Type B pancreatic cell (in vitro differentiated cells): ENCODE measurements at places on chromosomes 2 and 18. TPM values are rescaled to one million over a fixed set of nuclear protein-coding genes. Genes with fewer than 3 reads are reported as not detected.

LAMA3 gene
- total RNA-seq, result 9.4 and 15.3 TPM in 2 replicates

FSHR gene
- total RNA-seq, result not detected in 2 replicates

KATNAL2 gene
- 1.9 and 8.6 TPM in 2 replicates for total RNA-seq

CHST10 gene
- total RNA-seq, result 7.2 and 26.9 TPM in 2 replicates

GYPC gene
- 13.3 and 45.5 TPM in 2 replicates for total RNA-seq

MYCN gene
- total RNA-seq, result 24.6 and 68.3 TPM in 2 replicates

MAP3K19 gene
- 0.24 and 1.1 TPM in 2 replicates for total RNA-seq

ACVR1C gene
- total RNA-seq, result 17.1 and 27.9 TPM in 2 replicates

GRCh38 chr2:240432820-240433801 is 2.4 kb upstream of the GPC1 start:
- DNase-seq, result peak; percentile 67
- H3K27me3 ChIP-seq, result peaks cover 6% of the 10 kb centered on the region
- peak overlapping the region; percentile 66 for H3K27ac ChIP-seq

- H3K4me3 ChIP-seq, result no peak overlapping the region
- no peaks in the 10 kb centered on the region for H3K36me3 ChIP-seq
- H3K4me1 ChIP-seq, result peaks cover 42% of the 10 kb centered on the region
- no peaks in the 10 kb centered on the region for H3K27me3 ChIP-seq
Observed at GRCh38 chr2:239222312-239222660, 178.5 kb downstream of the HDAC4 start.

DNA sequence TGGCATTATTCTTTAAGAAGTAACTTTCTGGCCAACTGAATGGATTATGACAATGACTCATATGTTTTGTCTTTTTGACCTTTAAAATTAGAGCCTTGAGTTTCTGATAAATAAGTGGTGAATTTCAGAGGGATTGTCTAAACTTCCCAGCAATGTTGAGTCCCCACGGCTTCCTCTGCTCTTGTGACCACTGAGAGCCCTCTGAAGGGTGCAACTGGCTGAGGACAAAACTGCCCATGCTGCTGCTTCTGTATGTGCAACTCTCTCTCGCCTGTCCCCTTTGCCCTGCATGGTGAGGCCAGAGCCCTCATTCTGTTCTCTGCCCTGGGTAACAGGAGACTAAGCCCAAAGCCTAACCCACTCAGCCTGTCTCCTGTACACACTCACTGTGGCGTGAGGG is 52.7 kb upstream of the SLC14A1 start:
- DNase-seq, result no peak
- H3K4me1 ChIP-seq, result peaks cover 8% of the 10 kb centered on the region
- H3K4me3 ChIP-seq, result no peak overlapping the region
- H3K36me3 ChIP-seq, result no peaks in the 10 kb centered on the region
- H3K27ac ChIP-seq, result no peak overlapping the region

GRCh38 chr2:202932425-202933138 is 20.5 kb downstream of the CARF start:
- no peaks in the 10 kb centered on the region for H3K4me1 ChIP-seq
- no peak overlapping the region for H3K4me3 ChIP-seq
- H3K36me3 ChIP-seq, result peaks cover 22% of the 10 kb centered on the region

GRCh38 chr18:59957957-59958356 is 58.2 kb downstream of the PMAIP1 start:
- no peaks in the 10 kb centered on the region for H3K36me3 ChIP-seq
- H3K27ac ChIP-seq, result peak overlapping the region; percentile 5
- peaks cover 8% of the 10 kb centered on the region for H3K4me1 ChIP-seq
- no peaks in the 10 kb centered on the region for H3K27me3 ChIP-seq
- peak overlapping the region; percentile 0 for H3K4me3 ChIP-seq
- DNase-seq, result no peak

- H3K36me3 ChIP-seq, result no peaks in the 10 kb centered on the region
- H3K4me3 ChIP-seq, result peak overlapping the region; percentile 85
- no peak for DNase-seq
- peaks cover 14% of the 10 kb centered on the region for H3K4me1 ChIP-seq
- peak overlapping the region; percentile 75 for H3K27ac ChIP-seq
Observed at GRCh38 chr2:172428832-172429210, 1.4 kb downstream of the ITGA6 start.

- no peak for DNase-seq
- H3K36me3 ChIP-seq, result no peaks in the 10 kb centered on the region
- H3K27me3 ChIP-seq, result peaks cover 3% of the 10 kb centered on the region
- H3K27ac ChIP-seq, result no peak overlapping the region
- no peak overlapping the region for H3K4me3 ChIP-seq
Observed at GRCh38 chr2:72090271-72090720, 57.4 kb downstream of the CYP26B1 start.

- no peak for DNase-seq
- H3K4me3 ChIP-seq, result no peak overlapping the region
- H3K36me3 ChIP-seq, result peaks cover 19% of the 10 kb centered on the region
- no peak overlapping the region for H3K27ac ChIP-seq
- no peaks in the 10 kb centered on the region for H3K27me3 ChIP-seq
Observed at GRCh38 chr2:85844486-85844885, 44.3 kb downstream of the ST3GAL5 start.

GRCh38 chr2:204027091-204027490 is 90.5 kb downstream of the ICOS start:
- H3K4me3 ChIP-seq, result no peak overlapping the region
- H3K27me3 ChIP-seq, result no peaks in the 10 kb centered on the region
- no peaks in the 10 kb centered on the region for H3K36me3 ChIP-seq

- H3K36me3 ChIP-seq, result no peaks in the 10 kb centered on the region
- DNase-seq, result no peak
- H3K27me3 ChIP-seq, result peaks cover 33% of the 10 kb centered on the region
- peaks cover 15% of the 10 kb centered on the region for H3K4me1 ChIP-seq
- no peak overlapping the region for H3K4me3 ChIP-seq
Observed at GRCh38 chr2:240169486-240170353, 29.3 kb upstream of the OTOS start.

DNA sequence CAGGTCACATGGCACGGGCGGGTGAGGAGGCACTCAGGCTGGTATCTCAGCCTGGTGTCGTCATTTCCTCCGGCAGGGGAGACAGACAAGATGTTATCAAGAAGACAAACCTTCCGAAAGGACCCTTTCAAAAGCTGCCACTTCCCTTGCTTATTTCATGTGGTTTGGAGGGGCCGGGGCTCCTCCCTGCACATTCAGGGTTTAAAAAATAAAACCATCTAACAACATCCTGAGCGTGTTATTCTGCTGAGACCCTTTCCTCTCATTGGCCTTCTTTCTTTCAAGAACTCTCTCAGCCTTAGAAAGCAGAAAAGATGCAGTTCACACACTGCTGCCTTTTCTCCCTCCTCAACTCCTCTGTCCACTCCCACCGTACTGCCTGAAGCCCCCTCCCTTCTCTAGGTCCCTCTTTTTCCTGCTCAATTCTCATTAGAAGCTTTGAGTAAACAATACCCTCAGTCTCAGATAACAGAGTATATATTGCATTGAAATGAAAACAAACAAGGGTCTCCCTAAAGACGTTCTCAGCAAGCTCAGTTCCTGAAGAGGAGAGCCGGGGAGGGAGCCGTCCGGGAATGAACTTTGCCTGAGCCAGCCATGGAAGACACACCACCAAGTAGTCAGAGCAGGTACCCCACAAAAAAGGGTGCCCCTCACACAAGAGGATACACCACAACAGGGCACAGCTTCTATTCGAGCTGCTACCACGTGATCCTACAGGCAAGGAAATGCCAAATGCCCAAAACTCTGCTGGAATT is 9.7 kb downstream of the SMAD7 start:
- DNase-seq, result no peak
- peaks cover 29% of the 10 kb centered on the region for H3K36me3 ChIP-seq
- H3K4me1 ChIP-seq, result peaks cover 86% of the 10 kb centered on the region
- no peaks in the 10 kb centered on the region for H3K27me3 ChIP-seq
- peak overlapping the region; percentile 91 for H3K27ac ChIP-seq
- peak overlapping the region; percentile 91 for H3K4me3 ChIP-seq

GRCh38 chr2:79966369-79966768 is 338.2 kb downstream of the LRRTM1 start:
- no peak overlapping the region for H3K27ac ChIP-seq
- no peak for DNase-seq
- H3K27me3 ChIP-seq, result peaks cover 3% of the 10 kb centered on the region
- H3K36me3 ChIP-seq, result no peaks in the 10 kb centered on the region
- no peaks in the 10 kb centered on the region for H3K4me1 ChIP-seq

DNA sequence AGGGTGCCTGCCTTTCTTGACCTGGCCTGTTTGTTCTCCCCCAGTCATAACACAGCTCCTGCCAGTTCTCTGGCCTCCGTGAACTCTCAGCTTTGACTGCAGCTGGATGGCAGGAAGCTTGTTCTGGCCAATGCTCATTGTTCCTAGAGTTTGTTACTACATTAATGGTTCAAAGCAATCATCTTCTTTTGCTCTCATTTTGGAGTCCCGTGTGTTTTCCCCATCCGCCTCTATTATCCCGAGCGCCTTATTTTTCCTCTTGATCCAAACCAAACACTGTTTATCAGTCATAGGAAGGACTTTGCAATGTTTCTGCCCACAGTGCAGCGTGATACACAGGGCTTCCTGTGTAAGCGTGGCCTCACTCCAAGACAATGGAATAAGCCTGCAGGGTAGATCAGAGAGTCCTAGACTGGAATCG is 184.3 kb upstream of the APCDD1 start:
- H3K27ac ChIP-seq, result no peak overlapping the region
- H3K4me3 ChIP-seq, result no peak overlapping the region
- H3K4me1 ChIP-seq, result peaks cover 11% of the 10 kb centered on the region
- no peaks in the 10 kb centered on the region for H3K27me3 ChIP-seq
- no peaks in the 10 kb centered on the region for H3K36me3 ChIP-seq
- DNase-seq, result no peak

DNA sequence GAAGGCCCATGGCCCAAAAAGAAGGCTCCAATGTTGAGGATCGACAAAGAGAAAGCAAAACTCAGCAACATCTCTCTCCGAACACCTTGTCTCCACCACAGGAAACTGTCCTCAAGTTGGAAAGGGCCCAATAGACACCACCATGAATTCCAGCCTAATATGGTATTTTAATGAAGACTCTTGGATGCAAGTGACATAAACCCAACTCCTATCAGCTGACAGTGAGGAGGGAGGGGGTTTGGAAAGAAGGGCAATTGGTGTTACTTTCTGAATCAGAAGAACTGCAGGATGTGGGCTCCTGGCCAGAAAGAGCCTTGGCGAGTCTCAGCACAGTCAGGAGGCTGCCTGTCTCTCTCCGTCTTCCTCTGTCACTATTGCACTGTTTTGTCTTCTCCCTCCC is 40.3 kb upstream of the SIGLEC15 start:
- no peaks in the 10 kb centered on the region for H3K27me3 ChIP-seq
- no peak for DNase-seq
- no peaks in the 10 kb centered on the region for H3K36me3 ChIP-seq
- H3K27ac ChIP-seq, result no peak overlapping the region
- H3K4me1 ChIP-seq, result peaks cover 6% of the 10 kb centered on the region

DNA sequence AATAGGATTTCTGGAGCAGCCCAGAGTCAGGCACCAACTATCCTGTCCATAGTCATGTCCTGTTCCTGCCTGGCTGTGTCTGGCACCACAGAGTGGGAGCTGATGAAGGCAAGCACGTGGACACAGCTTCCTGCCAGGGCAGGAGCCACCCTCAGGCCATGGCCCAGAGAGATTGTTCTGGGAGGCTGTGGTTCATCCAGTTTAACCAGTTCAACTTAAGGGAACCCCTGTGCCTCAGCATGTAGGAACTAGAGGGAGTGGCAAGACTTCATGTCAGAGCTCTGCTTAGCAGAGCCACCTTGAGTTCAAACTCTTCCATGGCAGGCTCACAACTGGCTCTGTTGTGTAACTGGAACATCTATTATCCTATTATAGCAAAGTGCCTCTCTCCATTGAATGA is 73.2 kb upstream of the NCKAP5 start:
- peak overlapping the region; percentile 60 for H3K27ac ChIP-seq
- no peak for DNase-seq
- peaks cover 9% of the 10 kb centered on the region for H3K4me1 ChIP-seq
- H3K27me3 ChIP-seq, result peaks cover 5% of the 10 kb centered on the region
- H3K4me3 ChIP-seq, result peak overlapping the region; percentile 60

DNA sequence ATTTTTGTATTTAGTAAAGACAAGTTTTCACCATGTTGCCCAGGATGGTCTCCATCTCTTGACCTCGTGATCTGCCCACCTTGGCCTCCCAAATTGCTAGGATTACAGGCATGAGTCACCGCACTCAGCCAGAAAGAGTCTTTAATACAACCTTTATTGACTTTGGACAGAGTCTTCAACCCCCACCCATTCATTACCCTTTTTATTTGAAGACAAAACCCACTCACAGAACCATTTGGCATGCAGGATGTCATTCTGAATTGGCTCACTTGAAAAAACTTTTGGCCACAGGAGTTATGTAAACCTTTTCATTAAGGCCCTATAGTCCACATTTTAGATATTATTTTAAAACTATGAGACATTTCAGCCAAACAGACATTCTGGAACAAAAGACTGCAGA is 217.9 kb upstream of the RND3 start:
- DNase-seq, result no peak
- no peaks in the 10 kb centered on the region for H3K27me3 ChIP-seq
- H3K4me3 ChIP-seq, result no peak overlapping the region

GRCh38 chr2:189505492-189505891 is 64.2 kb downstream of the WDR75 start:
- H3K4me3 ChIP-seq, result no peak overlapping the region
- DNase-seq, result no peak
- H3K27ac ChIP-seq, result no peak overlapping the region
- H3K4me1 ChIP-seq, result no peaks in the 10 kb centered on the region
- no peaks in the 10 kb centered on the region for H3K27me3 ChIP-seq
